ENCODE measurements at places on chromosomes 11 and 22.

DNA sequence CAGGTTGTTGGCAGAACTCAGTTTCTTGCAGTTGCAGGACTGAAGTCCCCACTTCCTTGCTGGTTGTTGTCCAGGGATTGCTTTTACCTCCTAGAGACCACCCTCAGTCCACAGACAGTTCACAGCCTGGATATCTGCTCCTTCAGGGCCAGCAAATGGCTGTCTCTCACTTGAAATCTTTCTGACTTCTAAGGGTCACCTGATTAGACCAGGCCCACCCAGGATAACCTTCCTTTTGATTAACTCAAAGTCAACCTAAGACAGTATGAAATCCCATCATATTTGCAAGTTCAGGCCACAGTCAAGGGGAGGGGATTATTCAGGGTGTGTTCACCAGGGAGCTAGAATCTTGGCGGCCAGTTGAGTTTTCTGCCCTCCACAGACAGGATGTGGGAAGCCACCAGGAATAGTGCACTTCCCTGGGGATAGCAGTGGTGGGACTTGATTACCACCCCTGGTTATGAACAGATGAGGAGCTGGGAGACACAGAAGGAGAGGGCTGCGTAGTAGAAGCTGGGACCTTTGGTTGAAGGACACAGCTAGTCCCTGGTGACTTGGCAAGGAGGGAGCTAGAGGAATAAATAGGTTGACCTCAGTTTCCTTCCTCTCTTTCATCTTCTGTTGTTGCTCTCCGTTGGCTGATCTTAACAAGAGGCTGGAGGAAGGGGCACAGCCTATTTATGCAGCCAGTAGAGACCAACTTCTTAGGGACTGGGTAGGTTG lies 33.4 kb downstream of the MIAT start:
- DNase-seq = no peak

DNA sequence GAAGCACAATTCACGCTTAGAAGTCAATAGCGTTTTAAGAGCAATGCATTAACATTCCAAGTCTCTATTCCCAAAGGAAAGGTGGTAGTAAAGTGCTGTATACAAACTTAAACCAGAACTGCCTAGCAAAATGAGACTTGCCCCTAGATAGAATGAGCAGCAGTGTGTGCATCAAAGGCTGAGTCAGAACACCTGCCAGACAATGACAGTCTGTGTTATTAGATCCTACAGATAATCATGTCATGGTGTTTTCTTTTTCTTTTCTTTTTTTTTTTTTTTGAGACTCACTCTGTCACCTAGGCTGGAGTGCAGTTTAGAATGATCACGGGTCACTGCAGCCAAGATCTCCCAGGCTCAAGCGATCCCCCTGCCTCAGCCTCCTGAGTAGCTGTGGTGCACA lies 1.6 kb downstream of the RTCB start:
- no peak for DNase-seq

GRCh38 chr22:50531546-50531961 lies 1.7 kb upstream of the TYMP start:
- no peak for DNase-seq

- no peak for DNase-seq
Measured at GRCh38 chr22:36470994-36471331, 10.5 kb downstream of the TXN2 start.

GRCh38 chr11:61172356-61172755 lies 11.1 kb upstream of the VPS37C start:
- DNase-seq = no peak

DNA sequence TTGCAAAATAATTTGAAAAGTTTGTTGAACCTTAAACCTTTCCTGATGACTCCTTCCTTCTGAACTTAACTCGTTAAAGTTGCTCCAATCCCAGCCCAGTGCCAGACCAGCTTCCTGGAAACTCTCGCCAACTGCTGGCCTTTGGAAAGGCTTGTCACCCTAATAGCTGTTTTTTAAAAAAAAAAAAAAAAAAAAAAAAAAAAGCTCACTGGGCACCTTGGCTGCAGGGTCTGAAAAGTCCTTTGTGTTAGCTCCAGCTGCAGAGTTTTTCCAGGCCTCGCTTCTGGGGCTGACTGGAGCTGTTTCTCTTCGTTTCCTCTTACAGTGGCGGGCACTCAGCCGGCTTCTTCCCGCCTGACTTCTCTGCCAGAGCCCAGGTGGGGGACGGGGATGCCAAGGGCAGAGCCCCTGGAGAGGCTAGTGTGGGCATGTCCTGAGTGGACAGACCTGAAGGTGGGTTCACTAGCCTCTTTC lies 25.1 kb downstream of the KCNQ1OT1 start:
- DNase-seq = no peak

GRCh38 chr11:57787006-57787604 lies 25.5 kb downstream of the CTNND1 start:
- no peak for DNase-seq

- DNase-seq = peak; percentile 84
Measured at GRCh38 chr11:67276781-67277230, 10.5 kb downstream of the GRK2 start.

- peak; percentile 51 for DNase-seq
Measured at GRCh38 chr22:24247011-24247507, 2.2 kb upstream of the GGT5 start.

GRCh38 chr11:110295086-110295485 lies 1.3 kb downstream of the RDX start:
- no peak for DNase-seq

DNA sequence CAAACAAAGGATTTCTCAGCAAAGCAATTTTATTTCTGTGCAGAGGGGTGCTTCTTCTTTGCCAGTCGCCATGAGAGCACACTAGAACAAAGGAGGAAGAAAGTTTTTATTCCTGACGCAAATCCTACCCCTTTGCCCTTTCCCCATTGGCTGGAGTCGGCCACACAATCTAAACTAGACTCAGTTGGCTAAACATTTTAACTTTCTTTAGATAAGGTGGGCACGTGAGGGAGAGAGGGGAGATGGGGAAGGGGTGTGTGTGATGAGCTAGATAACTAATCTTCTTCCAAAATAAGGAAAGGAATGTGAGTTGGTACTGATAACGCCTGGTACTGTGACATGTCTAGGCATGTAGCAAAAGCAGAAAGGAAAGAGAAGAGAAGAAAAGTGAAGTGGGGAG lies 626 bp downstream of the TRIM22 start:
- peak; percentile 29 for DNase-seq

DNA sequence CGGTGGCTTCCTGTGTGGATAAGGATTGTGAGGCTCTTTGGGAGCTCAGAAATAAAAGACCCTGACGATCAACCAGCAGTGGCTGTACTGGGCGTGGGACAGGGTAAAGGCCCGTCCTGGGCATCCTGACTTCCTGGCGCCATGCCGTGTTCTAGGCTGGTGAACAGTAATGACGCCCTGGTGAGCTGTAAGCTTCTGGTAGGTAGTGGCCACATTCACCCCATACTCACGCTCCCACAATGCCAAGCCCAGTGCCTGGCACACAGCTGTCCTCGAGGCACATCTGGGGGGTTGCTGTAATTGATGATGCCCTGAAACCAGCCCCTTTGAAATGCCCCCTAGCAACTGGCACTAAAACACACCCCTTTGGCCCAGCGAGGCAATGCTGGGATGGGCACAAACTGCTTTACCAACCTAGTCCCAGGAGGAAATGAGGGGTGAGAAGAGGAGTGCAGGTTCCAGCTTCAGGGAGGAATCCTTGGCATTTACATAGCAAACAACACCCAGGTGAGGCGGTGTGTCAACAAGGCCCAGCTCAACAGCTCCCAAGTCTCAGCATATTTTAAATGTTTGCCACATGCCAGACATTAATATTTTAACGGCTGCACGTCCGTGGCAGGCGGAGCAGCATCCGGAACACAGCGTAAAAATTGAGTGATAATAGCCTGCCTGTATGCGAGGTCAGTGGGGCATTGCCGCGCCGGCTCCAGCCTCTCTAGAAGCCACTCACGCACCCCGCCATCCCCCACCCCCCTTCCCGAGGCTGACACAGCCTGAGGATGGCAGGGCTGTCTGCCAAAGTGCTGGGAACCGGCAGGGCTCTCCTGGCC lies 79.3 kb downstream of the DSCAML1 start:
- peak; percentile 4 for DNase-seq

GRCh38 chr22:17795661-17796548 lies 21.6 kb upstream of the BID start:
- DNase-seq = no peak

DNA sequence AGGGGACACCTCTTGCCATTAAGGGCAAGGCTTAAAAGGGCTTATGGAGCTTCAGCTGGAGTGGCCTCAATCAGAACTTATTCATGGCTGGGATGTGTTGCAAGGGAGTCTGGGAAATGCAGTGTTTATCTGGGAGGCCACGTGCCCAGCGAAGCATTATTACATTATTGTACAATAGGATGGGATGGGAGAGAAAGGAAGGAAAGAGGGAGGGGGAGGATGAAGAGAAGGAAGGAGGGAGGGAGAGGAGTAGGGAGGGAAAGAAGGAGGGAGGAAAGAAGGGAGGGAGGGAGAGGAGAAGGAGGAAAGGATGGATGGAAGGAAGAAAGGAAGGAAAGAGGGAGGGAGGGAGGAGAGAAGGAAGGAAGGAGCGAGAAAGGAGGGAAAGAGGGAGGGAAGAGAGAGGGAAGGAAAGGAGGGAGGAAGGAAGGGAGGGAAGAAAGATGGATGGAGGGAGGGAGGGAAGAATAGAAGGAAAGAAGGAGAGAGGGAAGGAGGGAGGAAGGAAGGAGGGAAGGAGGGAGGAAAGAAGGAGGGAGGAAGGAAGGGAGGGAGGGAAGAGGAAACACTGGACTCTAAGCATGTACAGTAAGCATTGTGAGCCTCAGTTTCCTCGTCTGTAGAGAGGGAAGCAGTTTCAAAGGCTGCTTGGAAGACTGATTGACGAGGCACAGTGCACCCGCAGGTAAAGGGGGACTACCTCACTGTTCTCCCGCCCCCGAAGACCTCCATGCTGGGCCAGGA lies 62.2 kb downstream of the MYEOV start:
- DNase-seq = no peak

GRCh38 chr22:37999236-37999635 lies 14.9 kb upstream of the SOX10 start:
- no peak for DNase-seq

DNA sequence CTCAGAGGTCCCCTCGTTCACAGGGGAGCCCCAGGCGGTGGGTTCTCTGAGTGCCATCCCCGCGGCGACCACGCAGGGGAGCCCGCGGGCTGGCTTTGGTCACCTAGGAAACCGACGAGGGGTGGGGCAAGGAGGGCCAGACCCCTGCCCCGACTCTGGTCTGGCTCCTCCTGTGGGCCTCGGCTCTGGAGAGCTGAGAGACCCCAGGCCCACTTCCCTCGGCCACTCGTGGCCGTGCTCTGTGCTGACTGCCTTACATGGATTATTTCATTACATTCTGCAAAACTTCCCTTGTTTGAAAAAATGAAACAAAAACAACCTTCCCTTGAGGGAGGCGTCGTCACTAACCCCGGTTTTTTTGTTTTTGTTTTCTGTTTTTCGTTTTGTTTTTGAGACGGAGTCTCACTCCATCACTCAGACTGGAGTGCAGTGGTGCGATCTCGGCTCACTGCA lies 15.1 kb upstream of the CYTH4 start:
- no peak for DNase-seq

DNA sequence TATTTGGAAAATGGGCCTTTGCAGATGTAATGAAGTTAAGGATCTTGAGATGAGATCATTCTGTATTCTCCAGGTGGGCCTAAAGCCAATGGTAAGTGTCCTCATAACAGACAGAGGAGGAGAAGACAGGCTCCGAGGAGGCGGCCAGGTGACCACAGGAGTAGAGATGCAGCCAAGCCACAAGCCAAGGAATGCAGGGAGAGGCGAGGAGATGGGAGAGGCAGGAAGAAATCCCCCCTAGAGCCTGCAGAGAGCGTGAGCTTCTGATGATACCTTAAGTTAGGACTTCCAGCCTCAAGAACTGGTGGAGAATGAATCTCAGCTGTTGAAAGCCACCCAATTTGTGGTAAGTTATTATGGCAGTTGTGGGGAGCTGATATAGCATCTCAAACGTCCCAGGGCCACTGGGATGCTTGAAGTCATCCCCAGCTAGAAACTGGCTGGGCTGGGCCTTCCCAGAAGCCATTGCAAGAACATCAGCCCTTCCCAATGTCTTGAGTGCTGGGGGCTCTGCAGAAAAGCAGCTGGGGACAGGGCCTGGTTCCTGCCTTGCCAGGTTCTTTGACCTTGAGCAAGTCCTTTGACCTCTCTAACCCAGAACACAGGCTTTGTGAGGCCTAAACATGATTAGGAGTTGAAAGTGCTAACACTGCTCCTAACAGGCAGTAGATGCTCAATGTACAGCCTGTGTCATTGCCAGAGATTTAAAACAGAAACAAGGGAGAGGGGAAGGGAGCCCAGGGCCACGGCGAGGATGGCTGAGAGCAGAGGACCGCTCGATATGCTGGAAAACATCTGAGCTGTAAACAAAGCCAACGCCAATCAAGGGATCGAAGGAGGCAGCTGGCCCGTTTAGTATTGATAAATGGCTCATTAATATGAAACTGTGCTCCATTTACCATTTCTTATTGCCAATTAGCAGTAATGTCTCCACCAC lies 632.3 kb downstream of the TBC1D22A start:
- no peak for DNase-seq

DNA sequence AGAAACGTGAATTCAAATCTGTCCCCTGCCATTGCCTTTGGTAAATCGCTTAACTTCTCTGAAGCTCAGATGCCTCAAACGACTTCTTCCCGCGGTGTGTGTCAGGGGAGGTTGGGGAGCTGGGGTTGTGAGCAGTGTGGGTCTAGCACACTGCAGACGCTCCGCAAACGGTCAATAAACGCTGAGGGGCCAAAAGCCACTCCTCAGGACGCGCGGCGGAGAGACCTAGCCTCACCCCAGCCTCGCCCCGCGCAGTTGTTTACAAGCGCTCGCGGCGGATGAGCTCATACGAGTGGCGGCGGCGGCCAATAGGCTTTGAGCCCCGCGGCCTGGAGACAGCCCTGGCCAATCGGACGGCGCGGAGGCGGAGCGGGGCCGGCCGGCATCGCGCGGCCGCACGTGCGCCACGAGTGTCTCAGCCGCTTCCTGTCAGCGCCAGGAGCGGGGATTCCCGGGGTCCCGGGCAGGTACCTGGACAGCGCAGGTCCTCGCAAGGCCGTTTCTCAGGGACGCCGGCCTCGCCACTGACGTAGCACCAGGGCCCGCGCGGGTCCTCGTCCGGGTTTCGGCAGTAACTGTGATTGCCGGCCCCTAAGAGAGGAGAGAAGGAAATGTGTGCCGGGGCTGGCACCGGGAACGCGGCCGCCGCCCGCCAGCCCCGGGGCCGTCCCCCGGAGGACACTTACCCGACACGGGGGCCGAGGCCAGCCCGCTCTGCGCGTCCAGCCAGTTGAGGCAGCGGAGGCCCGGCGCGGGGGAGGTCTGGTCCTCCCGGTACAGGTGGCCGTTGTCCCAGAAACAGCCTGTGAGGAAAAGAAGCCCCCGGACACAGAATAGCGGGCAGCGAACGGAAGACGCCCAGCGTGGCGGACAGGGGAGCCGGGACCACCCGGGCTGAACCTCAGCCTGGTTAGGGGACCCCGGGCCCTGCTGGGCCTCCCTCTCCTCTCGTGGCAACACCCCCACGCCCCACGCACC lies 1.5 kb downstream of the PIK3IP1 start:
- DNase-seq = peak; percentile 95

- DNase-seq = no peak
Measured at GRCh38 chr22:24232725-24233124, 12.2 kb downstream of the GGT5 start.

GRCh38 chr11:96113193-96113681 lies 189.3 kb upstream of the MTMR2 start:
- DNase-seq = peak; percentile 63
